ENCODE measurements at places on chromosomes 16 and 17.

DNA sequence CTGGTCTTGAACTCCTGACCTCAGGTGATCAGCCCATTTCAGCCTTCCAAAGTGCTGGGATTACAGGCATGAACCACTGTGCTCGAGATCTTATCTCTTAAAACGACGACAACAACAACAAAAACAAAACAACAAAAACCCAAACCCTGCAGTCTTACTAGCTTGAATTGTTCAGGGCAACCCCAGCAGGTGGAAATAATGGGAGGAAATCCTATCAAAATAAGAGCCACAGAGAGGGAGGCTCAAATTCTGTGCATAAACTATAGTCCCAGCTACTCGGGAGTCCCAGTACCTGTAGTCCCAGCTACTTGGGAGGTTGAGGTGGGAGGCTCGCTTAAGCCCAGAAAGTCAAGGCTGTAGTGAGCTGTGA, 16.5 kb upstream of the ATP6V0A1 start:
- no peak for DNase-seq

DNA sequence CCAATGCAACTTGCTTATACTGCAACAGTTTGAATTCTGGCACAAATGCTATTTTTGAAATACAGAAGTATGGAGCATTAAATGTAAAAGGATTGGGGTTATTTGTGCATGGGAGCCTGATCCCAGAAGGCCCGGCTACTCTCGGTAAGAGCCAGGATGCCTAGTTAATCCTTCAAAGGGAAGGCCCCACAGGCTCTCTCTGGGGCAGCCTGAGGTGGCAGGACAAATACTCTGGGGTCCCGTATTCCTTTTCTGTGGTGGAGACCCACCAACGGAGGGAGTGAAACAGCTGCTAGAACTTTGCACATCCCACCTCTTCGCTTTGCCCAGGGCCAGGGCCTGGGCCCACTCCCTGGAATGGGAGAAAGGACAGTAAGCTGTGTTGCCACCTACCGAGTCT, 30.4 kb downstream of the ERN1 start:
- no peak for DNase-seq

GRCh38 chr16:55832425-55832772, 497 bp downstream of the CES1 start:
- DNase-seq: no peak

DNA sequence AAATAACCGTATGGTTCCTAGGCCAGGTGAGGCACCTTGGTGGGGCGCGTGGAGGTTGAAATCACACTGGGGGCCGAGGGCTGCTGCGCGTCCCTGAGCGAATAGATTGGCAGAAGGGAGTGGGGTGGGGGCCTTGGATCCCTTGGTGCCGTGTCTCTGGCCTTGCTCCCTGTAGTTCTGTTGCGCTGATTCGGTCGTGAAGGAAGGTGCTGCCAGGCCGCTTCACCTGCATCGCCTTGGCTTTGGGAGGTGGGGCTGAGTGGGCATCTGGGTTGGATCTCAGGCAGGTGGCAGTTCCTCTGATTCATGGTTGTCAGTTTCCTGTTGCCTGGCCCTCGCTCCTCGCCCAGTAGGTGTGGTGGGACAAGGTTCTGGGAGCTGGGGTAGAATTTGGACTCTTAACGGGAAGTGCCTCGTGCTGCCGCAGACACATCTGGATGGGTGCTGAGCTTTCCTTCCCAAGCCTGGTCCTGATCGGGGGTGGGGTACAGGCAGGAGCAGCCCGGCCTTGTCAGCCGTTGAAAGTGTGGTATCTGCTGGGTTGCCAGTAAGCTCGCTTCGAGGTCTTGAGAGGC, 30.1 kb downstream of the PGS1 start:
- no peak for DNase-seq

DNA sequence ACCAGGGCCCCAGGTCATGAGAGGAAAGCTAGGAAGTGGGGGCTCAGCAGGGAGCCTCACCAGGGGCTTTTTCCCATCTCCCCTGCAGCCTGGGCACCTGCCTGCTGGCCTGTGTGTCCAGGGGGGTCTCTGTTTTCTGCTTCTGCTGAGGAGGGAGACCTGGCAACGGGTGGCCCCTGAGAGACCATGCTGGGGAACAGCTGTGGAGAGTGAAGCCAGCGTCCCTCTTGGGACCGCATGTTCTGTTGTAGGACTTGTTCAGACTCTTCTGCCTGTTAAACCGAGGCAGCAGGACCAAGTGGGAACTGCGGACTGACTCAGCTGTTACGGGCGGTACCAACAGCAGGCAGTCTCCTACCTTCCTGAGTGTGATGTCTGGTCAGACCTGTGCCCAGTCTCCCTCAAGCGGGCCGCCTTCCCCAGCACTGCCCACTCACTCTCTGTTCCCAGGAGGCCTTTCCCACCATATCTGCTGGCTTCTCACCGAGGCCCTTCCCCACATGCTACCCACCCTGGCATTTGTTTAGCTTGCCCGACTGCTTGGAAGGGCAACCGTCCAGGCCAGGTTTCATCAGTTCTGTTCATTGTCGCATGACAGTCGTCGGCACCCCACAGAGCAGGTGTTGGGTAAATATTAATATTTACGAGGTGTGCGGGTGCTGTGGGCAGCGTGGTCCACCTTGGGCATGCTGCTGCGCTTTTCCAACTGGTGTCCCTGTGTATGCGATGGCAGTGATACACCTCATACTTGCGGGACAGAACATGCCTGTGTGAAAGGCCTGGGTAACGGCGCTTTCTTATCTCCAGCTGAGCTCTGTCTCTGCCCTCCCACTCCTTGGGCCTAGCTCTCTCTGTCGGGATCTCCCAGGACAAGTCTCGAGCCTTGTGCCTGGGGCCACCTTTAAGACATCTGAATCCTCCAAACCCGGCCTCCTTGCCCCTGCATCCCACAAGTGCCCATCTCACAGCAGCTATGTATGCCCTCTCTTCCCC, 69.4 kb downstream of the MPRIP start:
- no peak for DNase-seq

DNA sequence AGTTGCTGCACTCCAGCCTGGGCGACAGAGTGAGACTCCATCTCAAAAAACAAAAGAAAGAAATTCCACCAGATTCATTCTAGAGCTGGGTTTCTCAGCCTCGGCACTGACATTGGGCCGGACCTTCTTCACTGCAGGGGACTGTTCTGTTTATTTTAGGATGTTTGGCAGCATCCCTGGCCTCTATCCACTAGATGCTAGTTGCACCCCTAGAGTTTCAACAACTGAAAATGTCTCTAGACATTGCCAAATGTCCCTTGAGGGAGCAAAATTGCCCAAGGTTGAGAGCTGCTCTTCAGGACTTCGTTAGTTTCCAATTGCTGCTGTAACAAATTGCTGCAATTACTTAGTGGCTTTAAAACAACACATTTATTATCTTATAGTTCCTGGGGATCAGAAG, 7.2 kb downstream of the EEF2K start:
- DNase-seq: no peak

DNA sequence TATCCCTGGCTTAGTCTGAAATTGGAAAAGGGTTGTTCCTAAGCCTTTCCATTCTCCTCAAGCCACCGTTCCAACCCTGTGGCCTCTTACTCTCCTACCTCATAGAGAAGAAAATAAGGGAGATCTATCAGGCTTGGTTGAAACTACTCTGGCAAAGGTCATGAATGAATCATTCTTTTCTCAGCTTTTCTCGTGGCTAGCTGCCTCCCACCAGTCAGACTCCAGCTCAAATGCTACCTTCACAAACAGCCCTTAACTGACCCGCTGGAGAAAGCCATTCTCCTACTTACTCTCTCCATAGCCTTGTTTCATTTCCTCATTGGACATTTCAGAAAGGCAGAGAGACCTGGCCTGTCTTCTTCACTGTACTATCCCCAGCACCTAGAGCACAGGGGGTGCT, 8.9 kb downstream of the MYH10 start:
- DNase-seq: no peak

GRCh38 chr16:1145383-1146100, 7.4 kb upstream of the CACNA1H start:
- DNase-seq: no peak

DNA sequence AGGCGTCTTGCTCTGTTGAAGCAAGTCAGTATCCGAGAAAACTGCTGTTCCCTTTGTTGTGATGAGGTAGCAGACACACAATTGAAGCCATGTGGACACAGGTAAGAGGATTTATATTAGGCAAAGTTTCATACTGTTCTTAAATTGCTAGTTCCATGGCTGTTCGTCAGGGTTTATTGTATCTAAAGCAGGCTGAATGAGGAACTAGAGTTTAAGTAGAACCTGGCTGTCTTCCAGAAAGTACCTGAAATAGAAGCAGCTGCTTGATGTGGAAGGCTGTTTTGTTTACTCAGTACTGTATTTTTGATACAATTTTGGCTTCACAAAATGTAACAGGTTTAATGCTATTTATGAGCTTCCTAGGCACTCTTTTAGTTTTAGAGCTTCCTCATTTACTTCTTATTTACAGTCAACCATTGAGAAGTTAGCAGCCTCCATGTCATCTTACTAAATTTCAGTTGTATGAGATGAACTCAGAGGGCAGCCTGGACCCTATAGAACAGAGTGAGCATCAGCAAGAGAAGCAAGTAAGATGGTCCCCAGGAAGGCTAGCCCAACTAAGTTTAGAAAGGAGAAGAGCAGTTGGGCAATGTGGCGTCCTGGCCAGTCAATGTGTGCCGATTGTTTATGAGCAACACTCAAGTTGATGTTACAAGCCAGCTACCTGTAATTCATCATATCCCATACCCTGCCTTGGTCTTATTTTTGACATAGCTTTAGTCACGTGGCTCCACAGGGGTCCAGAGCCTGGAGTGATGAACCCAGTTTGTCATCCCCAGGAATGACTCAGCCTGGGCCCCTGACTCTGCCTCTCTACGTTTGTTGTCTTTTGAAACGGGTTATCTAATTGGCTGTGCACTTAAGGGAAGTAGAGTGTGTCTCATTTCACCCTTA, 9.7 kb upstream of the ARL2BP start:
- DNase-seq: no peak

GRCh38 chr16:58049232-58050185, 24.0 kb downstream of the MMP15 start:
- no peak for DNase-seq

DNA sequence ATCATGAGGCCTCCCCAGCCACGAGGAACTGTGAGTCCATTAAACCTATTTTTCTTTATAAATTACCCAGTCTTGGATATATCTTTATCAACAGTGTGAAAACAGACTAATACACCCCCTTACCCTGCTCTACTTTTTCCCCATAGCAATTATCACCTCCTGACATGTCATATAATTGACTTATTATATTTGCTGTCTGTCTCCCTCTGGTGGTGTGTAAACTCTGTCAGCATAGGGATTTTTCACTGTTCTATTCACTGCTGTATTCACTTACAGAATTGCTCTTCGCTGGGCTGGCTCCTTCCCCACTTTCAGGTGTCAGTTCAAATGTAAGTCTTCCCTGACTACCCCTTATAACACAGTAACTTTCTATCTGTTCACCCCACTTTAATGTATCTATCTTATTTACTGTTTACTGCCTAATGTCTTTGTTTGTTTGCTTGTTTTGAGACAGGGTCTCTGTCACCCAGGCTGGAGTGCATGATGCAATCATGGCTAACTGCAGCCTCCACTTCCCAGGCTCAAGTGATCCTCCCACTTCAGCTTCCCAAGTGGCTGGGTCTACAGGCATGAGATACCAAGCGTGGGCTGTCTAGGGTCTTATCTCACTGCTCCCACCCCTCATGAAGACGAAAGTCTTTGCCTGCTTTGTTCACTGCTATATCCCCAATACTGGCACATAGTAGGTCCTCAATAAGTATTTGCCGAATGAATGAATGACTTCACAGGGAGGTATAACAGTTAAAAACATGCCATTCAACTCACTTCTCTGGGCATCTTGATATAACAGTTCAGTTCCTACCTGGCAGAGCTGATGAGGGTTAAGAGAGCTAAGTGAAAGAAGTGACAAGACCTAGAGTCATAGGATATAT, 52.4 kb upstream of the CDH3 start:
- peak; percentile 7 for DNase-seq

- DNase-seq: no peak
These were observed 13.3 kb downstream of the ST6GALNAC2 start for GRCh38 chr17:76572201-76572910.

DNA sequence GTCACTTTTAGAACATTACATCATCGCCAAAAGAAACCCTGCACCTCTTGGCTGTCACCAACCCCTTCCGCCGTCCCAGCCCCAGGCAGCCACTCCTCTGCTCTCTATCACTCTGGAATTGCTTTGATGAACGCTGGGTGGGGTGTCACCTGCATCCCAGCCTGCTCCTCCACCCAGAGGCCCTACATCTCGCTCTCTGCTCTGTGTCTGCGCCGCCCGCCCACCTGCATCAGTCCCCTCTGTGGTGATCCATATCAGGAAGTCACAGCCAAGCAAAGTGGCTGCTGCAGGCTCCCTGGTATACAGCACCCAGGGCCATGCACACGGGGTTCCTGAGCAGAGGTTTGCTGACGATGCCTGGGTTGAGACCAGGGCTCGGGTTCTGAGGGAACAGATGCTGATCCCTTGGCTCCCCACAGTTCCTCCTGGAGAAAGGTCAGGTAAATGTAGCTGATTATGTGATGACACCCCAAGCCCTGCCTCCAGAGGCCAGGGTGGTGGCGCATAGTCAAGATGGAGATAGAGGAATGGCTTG, 30.8 kb downstream of the MPRIP start:
- no peak for DNase-seq

DNA sequence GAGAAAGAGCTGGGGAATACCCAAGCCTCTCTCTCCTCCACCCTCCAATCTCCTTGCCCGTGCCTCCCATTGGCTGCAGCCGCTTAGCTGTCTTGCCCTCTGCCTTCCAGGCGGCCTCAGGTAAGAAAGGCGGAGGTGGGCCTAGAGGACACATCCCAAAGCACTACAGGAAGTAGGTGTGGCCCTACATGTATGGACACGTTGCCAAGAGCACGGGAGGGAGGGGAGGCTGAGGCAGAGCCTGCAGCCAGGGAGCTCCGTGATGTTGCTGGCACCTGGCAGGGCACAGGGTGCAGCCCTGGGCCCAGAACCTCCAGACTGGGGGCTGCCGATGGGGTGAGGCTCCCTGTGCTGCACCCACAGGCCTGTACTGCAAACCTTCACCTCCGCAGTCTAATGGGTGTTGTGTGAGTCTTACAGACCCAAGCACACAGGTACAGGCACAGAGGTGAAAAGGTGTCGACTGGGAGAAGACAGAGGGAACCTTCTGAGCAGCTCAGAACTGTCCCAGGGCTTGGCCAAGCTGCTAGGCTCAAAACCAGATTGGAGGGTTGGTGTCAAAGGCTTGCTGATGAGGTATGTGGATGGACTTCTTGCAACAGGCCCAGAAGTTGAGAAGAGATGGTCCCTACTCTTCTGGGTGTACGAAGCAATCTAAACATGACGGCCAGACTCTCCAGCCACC, 23.5 kb upstream of the FOXK2 start:
- DNase-seq: no peak

- no peak for DNase-seq
These were observed 7.8 kb upstream of the MAPK7 start for GRCh38 chr17:19370493-19370960.

DNA sequence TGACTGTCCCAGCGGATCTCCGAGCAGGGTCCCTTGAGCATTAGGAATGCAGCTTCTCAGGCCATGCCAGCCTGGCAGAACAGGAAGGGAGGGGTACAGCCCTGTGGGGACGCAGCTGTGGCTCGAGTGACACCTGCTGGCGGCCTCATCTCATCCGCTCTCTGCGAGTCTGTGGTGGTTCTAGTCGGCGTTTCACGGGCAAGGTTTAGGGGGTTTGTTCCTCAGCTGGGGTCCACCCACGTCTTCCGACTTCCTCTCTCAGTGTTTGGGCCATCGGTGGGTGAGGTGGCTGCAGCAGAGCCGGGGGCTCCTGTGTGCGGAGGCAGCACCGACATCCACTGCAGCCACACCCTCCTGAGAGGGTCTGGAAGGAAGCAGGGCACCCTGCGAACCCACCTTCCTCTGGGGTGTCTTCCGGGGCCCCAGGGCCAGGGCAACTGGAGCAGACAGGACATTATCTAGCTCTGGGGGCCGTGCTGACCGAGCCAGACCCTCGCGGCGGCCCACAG, 33.3 kb downstream of the JPH3 start:
- peak; percentile 68 for DNase-seq

GRCh38 chr17:50828508-50829170, 6.7 kb upstream of the WFIKKN2 start:
- no peak for DNase-seq
